Left lobe of liver (tissue), 2 donors: ENCODE measurements at places on chromosomes 5 and 9. TPM values are rescaled to one million over a fixed set of nuclear protein-coding genes. Genes with fewer than 3 reads are reported as not detected.

DNA sequence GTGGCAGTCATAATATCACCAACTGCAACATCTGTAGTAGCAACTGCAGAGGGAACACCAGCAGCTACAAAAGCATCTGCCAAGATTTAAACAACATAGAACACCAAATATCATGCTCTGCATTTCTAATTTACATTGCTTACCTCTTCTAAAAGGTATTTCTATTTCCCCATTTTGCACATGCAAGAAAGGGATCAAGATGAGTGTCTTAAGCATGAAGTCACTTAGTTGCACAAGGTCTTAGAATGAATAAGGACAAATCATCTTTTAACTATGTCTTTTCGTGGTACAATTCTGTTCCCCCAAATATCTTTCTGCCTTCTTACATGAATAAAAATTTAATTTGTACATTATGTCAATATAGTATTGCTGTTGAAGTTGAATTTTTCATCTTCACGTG is 1746.4 kb downstream of the EFNA5 start:
- DNase-seq, result no peak

GRCh38 chr9:128104171-128104618 is 23.3 kb downstream of the PTGES2 start:
- DNase-seq, result peak; percentile 97

DNA sequence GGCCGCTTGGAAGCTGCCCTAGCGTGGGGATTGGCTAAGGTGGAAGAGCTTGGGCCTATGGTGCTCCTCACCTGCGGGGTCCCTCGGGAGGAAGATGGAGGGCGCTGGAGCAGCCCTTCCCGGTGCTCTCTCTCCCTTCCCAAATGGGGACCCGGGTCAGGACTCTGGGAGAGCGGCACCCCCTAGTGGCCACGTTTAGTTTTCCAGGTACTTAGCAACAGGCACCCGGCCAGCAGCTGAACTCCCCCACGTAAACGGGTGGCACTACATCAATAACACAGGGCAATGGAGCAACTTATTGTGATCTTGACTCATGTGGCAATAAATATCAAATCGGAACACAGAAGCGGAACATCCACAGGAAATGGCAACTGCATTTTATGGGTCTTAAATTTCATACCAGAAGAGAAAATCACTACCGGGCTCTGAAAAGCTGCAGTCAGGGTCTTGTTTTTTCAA is 316.6 kb downstream of the AGTPBP1 start:
- DNase-seq, result peak; percentile 62

GRCh38 chr5:43017428-43017815 is 22.7 kb downstream of the ANXA2R start:
- no peak for DNase-seq

GRCh38 chr5:62144401-62145022 is 161.5 kb upstream of the KIF2A start:
- DNase-seq, result no peak

- DNase-seq, result no peak
These were observed 134.0 kb upstream of the MYO10 start for GRCh38 chr5:17069995-17070511.

DNA sequence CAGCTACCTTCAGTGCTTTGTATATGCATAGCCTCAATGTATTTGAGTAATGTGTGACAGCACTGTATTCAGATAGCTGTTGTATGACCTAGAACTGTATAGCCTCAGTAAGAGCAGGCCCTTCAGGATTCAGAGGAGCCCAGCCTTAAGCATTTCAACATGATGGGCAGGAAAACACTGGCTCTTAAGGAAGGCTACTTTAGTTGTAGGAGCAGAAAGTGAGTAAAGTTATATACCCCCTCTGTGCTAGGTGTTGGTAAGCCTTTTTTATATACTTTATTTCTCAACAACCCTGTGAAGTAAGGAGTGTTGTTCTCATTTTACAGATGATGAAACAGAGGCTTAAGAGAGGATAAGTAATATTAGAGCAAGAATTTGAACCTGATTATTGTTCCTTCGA is 1.5 kb upstream of the GPR21 start:
- no peak for DNase-seq

GRCh38 chr9:129164246-129164930 is 13.7 kb downstream of the IER5L start:
- no peak for DNase-seq

GRCh38 chr9:137478962-137479861 is 20.1 kb upstream of the NSMF start:
- DNase-seq, result no peak

The SPINK4 gene
- not detected for total RNA-seq

The ZFP37 gene
- 0.55 TPM for total RNA-seq
